GOT3 (cell line): ENCODE measurements at places on chromosomes 12 and 14.

DNA sequence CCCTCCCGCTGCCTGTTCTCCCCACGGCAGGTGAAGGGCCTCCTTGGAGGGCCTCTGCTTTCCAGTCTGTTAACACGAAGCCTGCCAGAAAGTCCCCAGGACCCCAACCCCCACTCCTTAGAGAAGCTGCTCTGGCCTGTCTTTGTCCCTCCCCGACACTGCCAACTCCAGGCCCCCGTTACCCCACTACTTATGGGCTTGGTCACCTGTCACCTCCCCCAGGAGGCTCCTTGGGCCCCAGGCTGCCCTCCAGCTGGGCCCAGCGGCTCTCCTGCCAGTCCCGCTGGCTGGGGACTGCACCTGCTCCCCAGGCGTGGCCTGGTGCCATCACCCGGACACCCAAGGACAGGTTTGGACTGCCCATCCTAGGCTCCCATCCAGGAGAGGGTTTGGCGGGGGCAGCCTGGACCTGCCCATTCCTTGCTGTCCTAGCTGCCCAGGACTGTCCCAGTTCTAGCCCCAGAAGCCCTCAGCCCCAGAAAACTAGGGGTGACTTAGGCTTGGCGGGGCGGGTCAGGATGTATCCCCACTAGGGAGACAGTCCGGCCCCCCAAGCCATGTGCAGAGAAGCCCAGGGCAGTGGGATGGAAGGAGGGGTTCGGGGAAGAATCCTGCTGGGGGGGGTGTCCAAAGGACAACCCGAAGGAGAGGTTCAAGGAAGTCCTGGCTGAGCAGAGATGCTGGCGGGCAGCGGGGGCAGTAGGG is 155.7 kb upstream of the C14orf180 start:
- DNase-seq = no peak

DNA sequence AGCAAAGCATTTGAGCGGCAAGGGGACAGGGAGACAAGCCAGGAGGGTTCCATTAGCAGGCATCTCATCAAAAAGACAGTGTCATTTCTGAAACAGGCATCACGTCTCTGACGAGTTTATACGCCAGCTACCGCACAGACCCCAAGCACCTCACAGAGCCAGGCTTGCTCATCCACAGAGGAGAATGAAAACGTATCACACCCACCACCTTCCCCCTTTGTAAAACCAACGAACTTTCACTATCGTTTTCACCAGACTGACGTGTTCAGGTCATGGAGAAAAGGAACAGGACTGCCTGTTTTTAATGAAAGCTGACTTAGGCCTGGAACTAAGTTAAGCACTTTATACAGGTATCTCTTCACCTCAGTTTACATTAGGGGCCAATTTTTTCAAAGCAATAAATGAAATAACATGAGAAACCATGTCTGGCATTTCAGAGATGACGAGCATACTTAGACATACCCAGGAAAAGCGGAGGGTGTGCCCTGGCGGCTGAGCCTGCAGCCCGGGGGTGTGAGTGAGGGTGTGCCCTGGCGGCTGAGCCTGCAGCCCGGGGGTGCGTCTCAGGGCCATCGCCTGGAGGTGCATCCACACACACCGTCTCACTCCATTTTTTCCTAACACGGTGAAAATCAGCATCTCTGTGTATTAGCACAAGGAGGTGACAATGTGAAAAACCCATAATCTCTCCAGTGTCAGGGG is 41.9 kb downstream of the STX2 start:
- no peak for DNase-seq

- DNase-seq = no peak
These were observed 1.2 kb upstream of the SLC6A12 start for GRCh38 chr12:215116-215515.

DNA sequence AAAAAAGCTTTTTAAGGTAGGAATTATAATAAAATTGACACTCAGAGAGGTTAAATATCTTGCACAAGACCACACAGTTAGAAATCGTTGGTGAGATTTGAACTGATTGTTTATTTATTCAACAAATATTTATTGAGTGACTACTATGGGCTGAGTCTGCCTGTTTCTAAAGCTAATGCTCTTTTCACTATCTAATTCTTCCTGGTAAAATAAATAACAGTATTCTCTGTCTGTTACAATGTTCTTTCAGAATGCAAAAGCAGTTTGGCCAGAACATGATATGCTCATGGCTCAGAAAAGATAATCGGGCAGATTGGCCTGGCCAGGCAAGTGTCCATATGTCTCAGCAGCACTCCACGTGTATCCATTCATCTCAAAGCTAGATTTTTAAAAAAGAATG is 82.0 kb downstream of the BTG1 start:
- no peak for DNase-seq

DNA sequence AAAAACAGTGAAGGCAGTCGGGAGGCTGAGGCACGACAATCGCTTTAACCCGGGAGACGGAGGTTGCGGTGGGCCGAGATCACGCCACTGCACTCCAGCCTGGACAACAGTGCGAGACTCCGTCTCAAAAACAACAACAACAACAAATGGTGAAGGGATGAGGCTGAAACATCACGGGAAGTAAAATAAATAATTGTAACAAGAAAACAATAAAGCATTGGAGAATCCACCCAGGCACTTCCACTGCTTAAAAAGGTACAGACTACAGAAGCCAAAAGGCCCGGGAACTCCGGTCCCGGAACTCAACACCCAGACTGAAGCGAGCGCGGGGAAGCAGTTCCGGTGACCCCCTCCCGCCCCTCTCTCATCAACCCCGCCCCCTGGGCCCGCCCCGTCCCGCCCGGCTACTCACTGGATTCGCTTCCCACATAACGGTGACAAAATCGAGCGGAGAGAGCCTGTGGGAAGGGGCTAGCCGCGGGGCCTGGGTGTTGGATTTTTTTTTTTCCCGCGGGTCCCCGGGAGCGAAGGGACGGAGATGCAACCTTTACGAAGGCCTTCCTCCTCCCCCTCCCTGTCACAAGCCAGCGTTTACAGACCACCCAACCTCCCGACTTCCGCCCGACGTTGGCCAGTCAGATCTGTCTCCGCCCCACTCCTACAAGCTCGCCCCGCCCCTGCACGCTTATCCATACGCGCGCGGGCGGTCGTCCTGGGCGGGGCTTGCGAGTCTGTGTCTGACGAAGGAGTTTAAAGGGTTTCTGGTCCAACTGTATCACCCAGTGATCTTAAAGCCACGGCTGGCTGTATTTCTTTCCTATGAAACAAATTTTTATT is at the start of gene PARP11:
Gene PARP11, minus strand, starts transcription at position 600 of the 837 bp plus-strand sequence. Its CDS starts 170 bp downstream, at position 430.
- peak; percentile 85 for DNase-seq

DNA sequence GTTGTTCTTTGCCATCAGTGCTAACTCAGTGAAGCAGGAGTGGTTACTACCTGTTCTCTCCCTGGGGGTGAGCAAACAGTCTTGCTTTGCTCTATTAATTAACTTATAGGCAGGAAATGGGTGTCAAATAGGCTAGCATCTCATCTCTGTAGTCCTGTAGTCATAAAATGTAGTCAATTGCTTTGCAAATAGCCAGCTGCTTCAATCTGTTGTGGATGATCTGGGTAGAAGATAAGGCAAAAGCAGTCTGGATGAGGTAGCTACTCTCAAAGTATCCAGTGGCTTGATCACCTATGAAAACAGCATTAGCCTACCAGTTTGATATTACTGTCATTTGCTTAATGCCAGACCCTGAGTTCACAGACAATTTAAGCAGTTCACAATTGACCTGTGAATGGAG is 369.0 kb upstream of the TMTC1 start:
- DNase-seq = no peak

DNA sequence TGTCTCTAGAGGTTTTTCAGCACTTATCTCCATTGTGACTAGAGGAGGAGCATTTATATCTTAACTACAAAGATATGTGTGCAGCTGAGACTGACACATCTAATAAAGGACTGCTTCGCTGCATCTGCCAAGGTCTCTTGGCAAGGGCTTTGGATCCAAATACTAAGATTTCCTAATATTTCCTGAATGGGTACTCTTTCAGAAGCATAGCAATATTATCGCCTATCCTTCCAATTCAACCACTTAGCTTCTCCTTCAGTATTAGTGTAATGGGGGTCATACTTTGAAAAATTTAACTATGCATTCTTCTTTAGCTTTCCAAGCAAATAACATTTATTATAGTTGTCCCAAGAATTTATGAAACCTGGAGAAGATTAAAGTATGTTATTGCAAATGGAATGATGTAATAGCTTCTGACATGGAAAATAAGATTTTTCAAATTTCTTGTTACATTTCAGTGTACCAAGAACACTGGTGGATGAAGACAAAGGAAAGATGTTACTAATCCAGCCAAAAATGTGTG is 243.0 kb upstream of the PDE3A start:
- no peak for DNase-seq

DNA sequence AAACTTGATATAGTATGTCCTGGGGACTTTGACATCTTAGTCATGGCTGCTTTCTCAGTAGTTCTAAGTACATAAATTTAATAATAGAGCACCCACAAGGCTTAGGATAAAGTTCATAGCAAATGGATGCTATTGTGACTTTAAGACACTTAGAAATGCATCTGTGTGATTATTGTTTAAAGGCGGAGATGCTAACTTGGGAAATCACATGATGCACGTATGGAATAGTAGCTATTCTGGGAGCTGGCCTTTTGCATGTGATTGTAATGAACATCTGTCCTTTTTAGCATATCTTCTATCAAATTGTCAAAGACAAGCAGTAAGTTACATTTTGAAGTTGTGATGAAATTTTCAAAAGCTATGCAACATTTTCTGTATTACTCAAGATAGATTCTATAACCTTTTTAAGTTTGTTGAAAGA is 46.7 kb upstream of the ATP2A2 start:
- DNase-seq = no peak

- no peak for DNase-seq
These were observed 300.5 kb downstream of the FBXL14 start for GRCh38 chr12:1293901-1294300.

DNA sequence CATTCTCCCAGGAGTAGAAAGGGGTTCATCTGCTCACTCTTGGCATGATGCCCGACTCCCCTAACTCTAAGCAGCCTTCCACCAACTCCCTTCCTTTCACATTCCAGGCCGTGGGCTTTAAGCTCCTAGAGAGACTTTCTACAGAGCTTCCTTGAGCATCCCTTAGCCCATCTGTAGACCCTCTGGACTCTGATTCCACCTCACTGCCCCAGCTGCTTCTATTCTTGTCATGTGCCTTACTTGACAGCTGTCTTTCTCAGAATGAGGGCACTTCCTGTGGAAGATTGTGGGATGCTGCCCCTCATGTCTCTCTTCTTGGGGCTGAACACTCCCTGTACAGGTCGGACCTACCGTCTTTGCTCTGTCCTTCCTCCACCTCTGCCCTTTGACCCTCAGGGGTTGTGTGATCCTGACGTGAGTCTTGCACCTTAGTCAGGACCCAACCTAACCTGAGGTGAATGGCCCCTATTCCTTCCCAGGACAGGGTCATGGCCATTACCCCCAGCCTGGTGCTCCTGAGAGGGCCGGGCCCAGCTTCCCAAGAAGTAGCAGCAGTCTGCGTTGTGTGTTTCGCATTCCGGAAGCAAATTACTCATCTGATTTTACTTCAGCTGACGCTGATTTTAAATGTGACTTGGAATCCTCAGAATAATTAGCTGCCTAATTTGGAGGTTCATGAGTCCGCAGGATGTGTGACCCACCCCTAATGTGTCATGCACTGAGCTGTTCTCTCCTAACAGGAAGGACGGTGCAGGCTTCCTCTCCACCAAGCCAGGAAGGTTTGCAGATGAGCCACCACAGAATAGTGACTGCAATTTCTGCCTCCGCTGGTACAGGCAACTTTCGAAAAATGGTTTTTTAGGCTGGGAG is 2.7 kb upstream of the GALNT6 start:
- DNase-seq = no peak

GRCh38 chr14:75275598-75275997 is 3.0 kb upstream of the FOS start:
- DNase-seq = no peak

GRCh38 chr12:56152132-56152755 is at the start of gene MYL6B:
Gene MYL6B, plus strand, starts transcription at chr12:56152587. Its CDS starts 1,332 bp downstream, at chr12:56153919.
- DNase-seq = peak; percentile 62

DNA sequence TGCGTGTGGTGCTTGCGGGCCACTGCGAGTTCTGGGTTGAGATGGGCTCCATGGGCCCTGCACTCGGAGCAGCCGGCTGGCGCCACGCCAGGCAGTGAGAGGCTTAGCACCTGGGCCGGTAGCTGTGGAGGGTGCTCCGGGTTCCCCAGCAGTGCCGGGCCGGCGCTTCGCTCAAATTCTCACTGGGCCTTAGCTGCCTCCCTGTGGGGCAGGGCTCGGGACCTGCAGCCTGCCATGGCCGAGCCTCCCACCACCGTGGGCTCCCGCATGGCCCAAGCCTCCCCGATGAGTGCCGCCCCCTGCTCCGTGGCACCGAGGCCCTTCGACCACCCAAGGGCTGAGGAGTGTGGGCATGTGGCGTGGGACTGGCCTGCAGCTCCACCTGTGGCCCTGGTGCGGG is 375.7 kb downstream of the NELL2 start:
- DNase-seq = no peak

- DNase-seq = no peak
These were observed 51.8 kb upstream of the MMP17 start for GRCh38 chr12:131776237-131776889.

DNA sequence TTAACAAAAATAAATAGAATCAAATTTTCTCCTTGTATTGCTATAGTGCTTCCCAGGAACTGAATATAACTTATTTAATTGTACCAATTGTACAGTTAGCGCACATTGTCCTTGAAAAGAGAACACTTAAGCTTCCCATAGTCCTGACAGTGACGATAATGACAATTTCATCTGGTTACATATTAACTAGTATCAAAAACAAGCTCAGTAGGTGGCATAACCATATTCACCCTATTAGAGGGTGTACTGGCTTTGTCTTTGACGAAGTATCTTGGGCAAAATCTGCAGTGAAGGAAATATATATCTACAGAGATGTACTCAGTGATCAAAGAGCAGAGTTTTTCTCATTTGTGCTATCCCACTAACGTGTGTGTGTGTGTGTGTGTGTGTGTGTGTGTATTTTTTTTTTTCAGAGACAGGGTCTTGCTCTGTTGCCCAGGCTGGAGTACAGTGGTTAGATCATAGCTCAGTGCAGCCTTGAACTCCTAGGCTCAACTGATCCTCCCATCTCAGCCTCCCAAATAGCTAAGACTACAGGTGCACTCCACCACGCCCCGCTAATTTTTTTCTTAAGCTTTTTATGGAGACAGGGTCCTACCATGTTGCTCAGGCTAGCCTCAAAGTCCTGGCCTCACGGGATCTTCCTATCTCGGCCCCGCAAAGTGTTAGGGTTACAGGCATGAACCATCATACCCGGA is 4.9 kb upstream of the A2M start:
- no peak for DNase-seq

DNA sequence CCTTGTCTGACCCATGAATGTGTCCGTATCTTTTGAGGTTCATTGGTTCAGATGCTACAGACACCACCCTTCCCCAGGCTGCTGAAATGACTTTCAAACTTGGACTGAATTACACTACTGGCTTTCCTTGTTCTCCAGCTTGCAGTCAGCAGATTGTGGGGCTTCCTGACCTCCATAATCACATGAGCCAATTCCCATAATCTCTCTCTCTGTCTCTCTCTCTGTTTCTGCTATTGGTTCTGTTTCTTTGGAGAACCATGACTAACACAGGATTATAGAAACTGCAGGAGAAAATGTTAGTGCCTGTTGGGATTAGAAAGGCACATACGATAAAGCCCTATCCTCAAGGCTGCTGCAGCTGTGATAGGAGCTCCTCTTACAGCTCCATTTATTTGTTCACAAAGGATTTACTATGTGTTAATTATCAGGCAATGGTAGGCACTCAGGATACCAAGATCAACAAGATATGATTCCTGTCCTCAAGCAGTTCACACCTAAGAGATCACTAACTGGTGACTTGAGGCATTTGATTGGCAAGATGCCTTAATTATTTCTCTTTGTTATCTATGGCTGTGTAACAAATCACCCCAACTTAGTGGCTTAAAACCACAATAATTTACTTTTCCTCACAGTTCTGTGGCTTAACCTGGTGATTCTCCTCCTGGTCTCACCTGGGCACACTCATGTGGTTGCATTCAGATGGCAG is 10.2 kb upstream of the NYNRIN start:
- no peak for DNase-seq
